ENCODE measurements at places on chromosomes 2 and 18. TPM values are rescaled to one million over a fixed set of nuclear protein-coding genes. Genes with fewer than 3 reads are reported as not detected.

The IGFBP5 gene
- 1,280 TPM for total RNA-seq

DNA sequence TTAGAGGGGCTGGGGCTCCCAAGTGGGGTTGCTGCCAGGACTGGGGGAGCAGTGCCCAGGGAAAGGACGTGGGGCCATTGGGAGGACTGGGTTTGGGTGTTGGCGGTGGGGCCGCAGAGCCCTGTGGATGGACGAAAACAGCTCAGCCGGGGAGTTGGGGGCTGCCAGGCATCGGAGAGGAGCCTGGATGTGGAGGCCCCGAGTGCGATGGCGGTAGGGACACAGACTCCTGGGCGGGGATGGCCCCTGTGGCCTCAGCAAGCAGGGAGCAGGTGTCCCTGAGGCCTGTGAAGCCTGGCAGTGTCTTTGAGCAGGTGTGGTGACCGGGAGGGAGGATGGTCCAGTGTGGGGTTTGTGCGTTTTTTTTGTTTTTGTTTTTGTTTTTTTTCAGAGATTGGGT, 13.3 kb downstream of the CTDP1 start:
- H3K27me3 ChIP-seq: no peaks in the 10 kb centered on the region
- H3K36me3 ChIP-seq: peaks cover 26% of the 10 kb centered on the region
- H3K27ac ChIP-seq: no peak overlapping the region

GRCh38 chr18:33495278-33495677, 54.8 kb upstream of the CCDC178 start:
- H3K4me3 ChIP-seq: no peak overlapping the region
- H3K27ac ChIP-seq: no peak overlapping the region
- no peaks in the 10 kb centered on the region for H3K4me1 ChIP-seq
- DNase-seq: no peak
- H3K36me3 ChIP-seq: no peaks in the 10 kb centered on the region

DNA sequence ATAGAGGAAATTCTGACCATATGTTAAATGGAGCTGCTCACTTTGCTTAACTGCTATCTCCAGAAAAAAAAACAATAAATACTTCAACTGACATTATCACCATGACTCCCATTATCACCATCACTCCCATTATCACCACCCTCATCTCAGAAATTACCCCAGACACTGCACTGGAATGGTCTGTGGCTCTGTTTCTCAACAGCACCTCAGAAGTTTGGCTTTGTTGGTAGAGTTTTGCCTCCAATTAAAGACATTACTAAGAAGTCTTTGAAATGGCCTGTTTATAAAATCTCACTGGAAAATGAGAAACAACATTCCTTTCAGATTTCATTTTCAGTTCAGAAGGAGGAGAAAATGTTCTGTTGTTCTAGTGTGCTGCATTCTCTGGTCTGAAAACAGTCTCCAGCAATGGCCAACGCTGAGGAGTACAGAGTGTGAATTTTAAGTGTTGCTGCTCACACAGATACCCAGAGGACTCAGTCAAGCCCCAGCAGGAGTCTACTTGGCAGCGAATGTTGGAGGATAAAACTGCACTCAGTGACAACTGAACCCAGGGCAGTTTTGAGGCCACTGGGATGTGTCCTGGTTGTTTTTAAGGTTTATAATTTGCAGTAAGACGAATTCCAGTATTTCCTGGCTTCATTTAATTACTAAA, 364.5 kb upstream of the CDH2 start:
- H3K4me1 ChIP-seq: no peaks in the 10 kb centered on the region
- no peak overlapping the region for H3K4me3 ChIP-seq
- H3K27ac ChIP-seq: no peak overlapping the region

The CCDC121 gene
- total RNA-seq: 8.0 TPM

The TMEM200C gene
- under 0.01 TPM for total RNA-seq

The LIMS4 gene
- 21.2 TPM for total RNA-seq

DNA sequence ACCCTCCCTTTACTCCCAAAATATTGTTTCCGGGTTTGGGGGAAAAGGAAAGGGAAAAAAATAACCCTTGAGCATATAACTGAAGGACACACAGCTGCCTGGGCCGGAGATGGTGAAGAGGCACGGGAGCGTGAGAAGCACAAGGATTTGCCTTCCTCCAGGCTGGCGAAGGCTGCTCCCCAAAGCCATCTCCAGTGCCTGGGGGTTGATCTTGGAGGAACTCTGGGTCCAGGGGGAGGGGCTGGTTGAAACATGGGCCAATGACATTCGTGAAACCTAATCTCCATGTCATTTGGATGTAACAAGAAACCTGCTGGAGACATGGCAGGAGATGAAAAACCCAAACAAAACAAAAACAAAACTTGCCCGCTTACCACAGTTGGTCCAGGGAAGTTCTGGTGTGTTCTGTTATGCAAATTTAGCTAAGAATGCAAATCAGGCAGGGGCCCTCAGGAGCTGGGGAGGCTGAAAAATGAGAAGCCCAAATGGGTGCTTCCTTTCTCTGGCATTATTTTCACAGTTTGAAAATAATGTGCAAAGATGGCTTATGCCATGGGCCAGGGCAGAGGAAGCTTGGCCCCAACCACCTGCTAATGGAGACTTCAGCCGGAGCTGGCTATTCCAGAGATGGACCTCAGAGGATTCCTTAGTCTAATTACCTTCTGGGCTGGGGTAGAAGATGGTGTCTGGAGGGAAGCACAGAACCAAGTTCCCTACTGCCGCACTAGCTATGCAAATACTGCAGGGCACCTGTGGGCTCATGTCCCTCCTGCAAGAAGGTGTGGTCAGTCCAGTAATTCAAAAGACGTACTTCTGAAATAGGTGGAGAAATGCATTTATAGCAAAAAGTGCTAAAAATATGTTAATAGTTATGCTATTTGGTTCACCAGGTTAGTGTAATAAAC, 180.9 kb downstream of the BCL2 start:
- no peaks in the 10 kb centered on the region for H3K4me1 ChIP-seq
- peak overlapping the region; percentile 0 for H3K4me3 ChIP-seq
- H3K27ac ChIP-seq: no peak overlapping the region
- H3K27me3 ChIP-seq: no peaks in the 10 kb centered on the region
- no peaks in the 10 kb centered on the region for H3K36me3 ChIP-seq
- no peak for DNase-seq

DNA sequence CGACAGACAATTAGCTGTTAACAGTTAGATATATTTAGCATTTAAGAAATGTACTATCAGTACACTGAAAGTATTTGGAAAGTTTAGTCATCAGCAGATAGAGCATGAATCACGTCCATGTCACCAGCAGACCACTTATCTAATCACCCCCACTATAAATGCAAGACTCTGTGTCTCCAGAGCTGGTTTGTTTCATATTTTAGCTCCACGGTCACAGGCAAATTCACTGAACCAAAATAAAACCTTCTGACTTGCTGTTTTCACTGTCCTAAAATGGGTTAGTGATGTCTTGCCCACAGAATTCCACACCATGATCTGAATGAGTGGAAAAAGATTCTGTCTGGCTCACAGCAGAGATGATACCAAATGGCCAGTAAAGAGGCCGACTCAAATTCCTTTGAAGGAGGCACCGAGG, 64.9 kb downstream of the CDH2 start:
- DNase-seq: no peak
- H3K4me1 ChIP-seq: peaks cover 7% of the 10 kb centered on the region
- H3K27ac ChIP-seq: peak overlapping the region; percentile 16
- H3K27me3 ChIP-seq: no peaks in the 10 kb centered on the region
- H3K36me3 ChIP-seq: no peaks in the 10 kb centered on the region
- no peak overlapping the region for H3K4me3 ChIP-seq

DNA sequence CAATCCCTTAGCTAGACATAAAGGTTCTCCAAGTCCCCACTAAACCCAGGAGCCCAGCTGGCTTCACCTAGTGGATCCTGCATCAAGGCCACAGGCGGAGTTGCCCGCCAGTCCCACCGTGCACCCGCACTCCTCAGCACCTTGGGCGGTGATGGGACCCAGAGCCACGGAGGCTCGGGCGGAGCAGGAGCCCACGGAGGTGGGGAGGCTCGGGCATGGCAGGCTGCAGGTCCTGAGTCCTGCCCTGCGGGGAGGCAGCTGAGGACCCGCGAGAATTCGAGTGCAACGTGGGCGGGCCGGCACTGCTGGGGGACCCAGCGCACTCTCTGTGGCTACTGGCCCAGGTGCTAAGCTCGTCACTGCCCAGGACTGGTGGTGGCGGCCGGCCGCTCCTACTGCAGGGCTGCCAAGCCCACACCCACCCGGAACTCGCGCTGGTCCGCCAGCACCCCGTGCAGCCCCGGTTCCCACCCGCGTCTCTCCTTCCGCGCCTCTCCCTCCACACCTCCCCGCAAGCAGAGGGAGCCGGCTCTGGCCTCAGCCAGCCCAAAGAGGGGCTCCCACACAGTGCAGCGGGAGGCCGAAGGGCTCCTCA, 31.7 kb upstream of the SPATA3 start:
- H3K4me1 ChIP-seq: no peaks in the 10 kb centered on the region
- H3K36me3 ChIP-seq: no peaks in the 10 kb centered on the region
- no peak for DNase-seq
- no peak overlapping the region for H3K27ac ChIP-seq

Data from ascending aorta (tissue), 2 donors.